ENCODE measurements at places on chromosomes 2 and 18.

DNA sequence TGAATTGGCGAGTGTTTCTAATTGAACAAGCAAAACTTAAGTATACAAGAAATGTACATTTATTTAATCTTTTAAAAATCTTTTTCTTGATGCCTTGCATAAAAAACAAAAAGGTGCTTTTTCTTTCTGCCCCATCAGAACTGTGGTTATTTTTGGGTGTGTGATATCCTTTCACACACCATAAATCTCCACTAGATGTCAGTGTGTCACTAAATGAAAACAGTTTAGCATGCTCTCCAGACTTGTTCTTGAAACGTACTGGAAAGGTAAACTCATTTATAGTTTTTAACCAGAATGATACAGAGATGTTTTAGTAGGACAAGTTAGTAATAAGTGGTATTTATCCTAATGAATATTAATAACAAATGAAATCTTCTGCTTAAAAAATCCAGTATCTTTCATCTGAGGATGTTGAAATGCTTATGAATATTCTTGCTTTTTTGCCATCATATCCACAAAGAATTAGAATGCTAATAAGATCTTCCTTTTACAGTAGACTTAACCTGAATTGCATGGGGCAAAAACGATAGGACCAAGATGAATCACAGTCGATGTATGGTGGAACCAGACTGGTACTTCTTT lies 96.8 kb downstream of the UBE2E3 start:
- peak; percentile 75 for DNase-seq

GRCh38 chr18:77210249-77210648 lies 39.4 kb upstream of the GALR1 start:
- DNase-seq, result peak; percentile 27

GRCh38 chr2:212136216-212136795 lies 402.3 kb downstream of the ERBB4 start:
- no peak for DNase-seq

- DNase-seq, result no peak
These were observed 110.9 kb upstream of the CCDC150 start for GRCh38 chr2:196528486-196529223.

DNA sequence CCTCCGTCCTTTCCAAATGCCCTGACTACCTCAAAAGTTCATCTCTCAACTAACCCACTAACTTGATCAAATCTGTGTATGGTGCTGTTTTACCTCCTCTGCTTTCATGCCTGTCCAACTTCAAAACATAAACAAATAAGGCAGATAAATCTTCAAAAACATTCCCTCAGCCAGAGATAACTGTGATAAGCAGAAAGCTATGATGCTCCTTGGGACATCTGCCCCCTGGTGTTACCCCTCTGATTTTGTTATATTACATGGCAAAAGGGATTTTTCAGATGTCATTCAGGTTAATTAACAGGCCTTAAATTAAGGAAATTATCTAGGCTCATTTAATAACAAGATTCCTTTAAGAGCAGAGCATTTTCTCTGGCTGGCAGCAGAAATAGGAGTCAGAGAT lies 810.8 kb upstream of the CHAC2 start:
- DNase-seq, result no peak

- DNase-seq, result no peak
These were observed 68.1 kb upstream of the SULT1C3 start for GRCh38 chr2:108171657-108172056.

GRCh38 chr2:207101984-207102383 lies 63.8 kb downstream of the KLF7 start:
- DNase-seq, result no peak

DNA sequence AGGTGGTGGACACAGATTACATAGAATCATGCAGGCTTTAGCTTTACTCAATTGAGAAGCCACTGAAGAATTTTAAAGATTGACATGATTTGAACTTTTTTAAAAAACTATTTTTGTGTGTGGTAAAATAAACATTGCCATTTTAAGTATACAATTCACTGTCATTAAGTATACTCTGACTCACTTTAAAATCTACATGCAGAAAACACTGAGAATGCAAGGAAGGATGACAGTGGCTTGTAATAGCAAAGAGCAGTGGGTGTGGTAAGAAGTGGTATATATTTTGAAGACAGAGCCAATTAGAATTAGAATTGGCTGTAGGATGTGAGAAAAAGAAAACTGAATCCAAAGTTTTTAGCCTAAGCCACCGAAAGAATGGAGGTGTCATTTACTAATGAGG lies 14.9 kb downstream of the TRMT61B start:
- DNase-seq, result no peak

DNA sequence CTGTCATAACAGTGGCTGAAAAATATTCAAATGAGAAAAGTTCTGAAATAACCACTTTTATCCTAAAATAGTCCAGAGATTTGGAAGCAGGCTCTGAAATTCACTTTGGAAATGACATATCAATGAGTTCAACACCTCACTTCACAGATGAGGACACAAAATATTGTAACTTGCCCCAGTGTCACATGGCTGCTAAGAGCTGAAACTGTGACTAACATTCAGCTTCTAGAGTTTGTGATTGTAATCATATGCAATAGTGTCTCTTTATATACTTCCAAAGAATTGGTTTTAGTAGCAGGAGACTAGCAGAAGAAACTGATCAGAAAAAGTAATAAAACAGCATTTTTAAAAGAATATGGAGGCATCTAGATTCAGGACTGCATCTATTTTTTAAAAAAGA lies 52.1 kb downstream of the SFT2D3 start:
- DNase-seq, result no peak

DNA sequence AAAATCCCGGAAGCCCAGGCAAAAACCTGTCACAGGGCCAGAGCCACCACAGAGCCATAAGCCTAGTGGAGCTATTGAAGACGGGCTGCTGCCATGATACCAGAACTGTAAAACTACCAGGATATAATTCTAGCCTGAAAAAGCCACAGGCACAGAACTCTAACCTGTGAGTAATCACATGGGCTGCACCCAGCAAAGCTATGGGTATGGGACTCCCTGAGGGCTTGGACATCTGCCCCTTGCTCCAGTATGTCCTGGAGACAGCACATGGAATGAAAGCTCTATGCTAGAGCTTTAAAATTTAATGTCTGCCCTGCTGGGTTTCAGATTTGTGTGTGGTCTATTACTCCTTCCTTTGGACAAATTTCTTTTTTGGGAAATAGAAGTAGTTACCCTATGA lies 2183.6 kb upstream of the CELF4 start:
- no peak for DNase-seq

DNA sequence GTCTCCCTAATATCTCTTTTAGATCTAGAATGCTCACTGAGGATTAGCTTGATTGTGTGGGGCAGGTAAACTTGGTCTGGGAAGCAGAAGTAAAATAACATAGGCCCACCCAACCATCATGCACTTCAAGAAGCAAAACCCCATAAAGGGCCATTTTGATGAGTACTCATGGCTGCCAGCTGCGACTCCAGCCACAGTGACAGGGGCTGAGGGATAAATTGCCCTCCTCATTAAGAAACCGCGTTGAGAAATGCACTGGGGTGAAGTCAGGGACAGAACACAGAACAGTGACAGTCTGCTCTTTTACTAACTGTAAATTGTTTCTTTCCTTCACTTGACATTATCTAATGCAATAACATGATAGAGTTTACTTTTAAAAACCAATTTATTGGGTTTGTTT lies 60.2 kb downstream of the RND3 start:
- DNase-seq, result no peak

DNA sequence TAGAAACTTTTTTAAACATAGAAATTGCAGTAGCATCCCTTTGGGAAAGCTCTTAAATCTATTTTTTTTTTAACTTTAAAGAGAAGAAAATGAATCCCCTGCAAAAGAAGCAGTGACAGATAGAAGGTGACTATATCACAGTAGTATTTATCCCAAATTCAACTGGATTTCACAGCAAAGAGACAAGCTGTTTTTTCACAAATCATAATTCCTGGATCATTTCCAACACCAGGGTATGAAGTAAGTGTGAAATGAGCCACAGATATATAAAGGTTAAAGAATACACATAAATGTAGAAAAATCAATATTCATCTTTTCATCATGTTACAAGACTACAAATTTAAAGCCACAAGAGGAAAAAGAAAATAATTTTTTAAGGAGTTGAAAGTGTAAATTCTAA lies 1404.9 kb upstream of the NXPH2 start:
- no peak for DNase-seq

GRCh38 chr2:86107031-86107430 lies 996 bp downstream of the PTCD3 start:
- peak; percentile 15 for DNase-seq

DNA sequence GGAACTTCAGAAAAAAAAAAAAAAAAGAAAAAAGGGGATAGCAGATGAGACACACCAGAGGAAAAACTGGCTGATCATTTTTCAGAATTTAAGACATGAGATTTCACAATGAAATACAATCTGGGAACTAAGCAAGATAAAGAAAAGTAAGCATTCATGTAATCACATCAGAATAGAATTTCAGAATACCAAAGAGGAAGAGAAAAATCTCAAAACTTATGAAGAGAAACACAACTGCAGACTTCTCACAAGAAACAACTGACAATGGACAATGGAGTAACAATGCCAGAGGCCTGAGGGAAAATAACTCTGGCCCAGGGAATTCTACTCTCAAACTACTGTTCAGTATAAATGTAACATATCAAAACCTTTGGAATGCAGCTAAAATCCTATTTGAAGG lies 13.2 kb upstream of the RRM2 start:
- no peak for DNase-seq

DNA sequence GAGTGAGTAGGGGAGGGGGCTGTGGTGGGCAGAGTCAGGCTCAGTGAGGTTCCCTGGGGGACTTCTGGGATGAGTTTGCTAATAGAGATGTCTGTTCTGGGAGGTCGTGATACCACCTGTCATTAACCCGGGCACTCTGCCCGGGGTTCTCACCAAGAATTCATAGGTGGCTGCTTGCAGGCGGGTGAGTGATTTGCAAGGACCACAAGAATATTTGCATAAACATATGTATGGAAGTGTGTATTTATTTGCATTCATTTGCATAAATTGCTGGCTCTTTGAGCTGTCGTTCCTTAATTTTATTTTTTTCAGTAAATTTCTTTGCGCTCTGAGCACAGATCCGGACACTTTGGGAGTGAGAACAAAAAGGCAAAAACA lies 260.0 kb downstream of the ATAD2B start:
- DNase-seq, result no peak

- DNase-seq, result peak; percentile 96
These were observed 3.1 kb downstream of the BCL11A start for GRCh38 chr2:60550178-60550983.

DNA sequence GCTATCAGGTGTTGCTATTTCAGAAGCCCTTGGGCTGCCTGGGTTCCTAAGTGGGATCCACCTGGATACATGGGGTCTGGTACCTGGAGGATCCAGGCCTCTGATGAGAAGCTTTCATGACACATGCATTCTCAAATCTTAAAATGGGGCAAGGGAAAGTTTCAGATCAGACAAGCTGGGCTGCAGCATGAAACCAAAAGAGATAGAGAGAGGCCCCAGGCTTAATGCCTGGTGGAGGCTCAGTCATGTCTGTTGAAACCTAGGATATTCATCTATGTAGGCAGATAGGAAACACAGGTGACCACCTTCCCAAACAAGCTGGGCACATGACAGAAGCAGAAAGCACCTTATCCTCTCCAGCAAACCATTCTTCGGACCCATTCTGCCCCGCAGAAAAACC lies 18.8 kb upstream of the PLB1 start:
- DNase-seq, result no peak

DNA sequence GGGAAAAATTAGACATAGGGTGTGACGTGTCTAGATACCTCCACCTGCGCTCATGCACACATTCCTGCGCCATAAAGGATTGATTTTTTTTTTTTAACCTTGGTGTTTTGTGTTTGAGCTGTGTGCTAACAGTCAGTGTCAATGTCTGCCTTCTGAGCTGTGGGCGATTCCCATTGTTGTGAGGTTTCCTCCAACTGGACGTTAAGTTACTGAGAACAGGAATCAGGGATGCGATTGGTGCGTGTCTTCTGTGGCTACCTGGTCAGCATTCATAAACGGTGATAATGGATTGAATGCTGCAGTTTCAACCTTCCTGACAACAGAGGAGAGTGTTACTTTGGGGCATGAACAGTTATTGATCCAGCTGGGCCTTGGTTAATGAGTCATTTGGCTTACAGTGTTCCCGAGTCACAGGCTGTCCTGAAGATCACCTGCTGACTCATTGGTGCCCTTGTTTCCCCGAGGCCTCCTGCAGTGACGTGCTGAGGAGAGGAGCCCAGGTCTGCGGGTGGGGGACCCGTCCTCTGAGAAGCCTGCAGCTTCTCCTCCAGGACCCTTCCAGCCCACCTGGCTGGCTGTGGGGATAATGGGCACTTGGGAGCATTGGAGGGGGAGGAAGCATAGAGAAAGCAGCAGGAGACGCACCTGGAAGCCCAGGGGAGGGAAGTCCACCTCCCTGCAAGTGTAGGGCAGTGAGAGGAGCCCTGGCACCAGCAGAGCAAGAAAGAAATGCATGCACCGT lies 25.8 kb upstream of the CABYR start:
- DNase-seq, result no peak

GRCh38 chr2:188596054-188596453 lies 304.4 kb downstream of the GULP1 start:
- no peak for DNase-seq

GRCh38 chr2:241777686-241778627 lies 1.3 kb downstream of the GAL3ST2 start:
- DNase-seq, result peak; percentile 52

DNA sequence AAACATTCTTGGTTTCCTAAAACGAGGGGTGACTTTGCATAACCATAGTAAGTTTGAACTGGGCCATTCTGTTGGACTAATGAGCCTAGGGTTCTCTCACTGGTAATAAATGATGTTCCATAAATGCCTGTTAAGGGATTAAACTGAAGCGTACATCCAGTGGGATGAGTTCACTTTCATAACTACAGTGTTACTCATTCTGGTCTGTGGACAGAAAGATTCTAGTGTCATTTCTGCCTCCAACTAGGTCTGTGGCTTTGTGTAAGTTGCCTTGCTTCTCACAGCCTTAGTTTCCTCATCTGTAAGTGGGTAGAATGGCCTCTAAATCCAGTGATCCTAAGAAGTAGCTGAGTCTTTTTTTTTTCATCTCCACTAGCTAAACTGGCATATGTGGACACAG lies 1860.6 kb upstream of the PIK3C3 start:
- no peak for DNase-seq

DNA sequence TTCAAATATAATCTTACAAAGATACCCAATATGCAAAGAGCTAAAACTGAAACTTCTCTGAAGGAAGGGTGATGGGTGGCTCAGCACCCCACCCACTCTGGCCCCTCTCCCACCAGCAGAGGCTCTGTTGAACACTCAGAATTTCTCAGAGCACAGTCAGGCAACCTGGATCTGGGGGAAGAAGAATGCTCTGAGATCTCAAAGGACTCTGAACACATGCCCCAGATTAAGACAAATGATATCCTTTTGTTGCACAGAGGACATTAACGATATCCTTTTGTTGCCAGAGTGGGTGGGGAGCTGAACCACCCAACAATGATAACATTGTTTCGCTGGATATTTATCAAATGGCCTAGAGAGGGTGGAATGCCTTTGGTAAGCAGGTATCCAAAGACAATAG lies 104.8 kb downstream of the LBH start:
- DNase-seq, result no peak
